ENCODE measurements at places on chromosomes 13 and 19.

GRCh38 chr19:52188822-52189734, 774 bp upstream of the PPP2R1A start:
- DNase-seq = no peak

- DNase-seq = no peak
Measured at GRCh38 chr13:111239764-111240670, 80.4 kb upstream of the TEX29 start.

DNA sequence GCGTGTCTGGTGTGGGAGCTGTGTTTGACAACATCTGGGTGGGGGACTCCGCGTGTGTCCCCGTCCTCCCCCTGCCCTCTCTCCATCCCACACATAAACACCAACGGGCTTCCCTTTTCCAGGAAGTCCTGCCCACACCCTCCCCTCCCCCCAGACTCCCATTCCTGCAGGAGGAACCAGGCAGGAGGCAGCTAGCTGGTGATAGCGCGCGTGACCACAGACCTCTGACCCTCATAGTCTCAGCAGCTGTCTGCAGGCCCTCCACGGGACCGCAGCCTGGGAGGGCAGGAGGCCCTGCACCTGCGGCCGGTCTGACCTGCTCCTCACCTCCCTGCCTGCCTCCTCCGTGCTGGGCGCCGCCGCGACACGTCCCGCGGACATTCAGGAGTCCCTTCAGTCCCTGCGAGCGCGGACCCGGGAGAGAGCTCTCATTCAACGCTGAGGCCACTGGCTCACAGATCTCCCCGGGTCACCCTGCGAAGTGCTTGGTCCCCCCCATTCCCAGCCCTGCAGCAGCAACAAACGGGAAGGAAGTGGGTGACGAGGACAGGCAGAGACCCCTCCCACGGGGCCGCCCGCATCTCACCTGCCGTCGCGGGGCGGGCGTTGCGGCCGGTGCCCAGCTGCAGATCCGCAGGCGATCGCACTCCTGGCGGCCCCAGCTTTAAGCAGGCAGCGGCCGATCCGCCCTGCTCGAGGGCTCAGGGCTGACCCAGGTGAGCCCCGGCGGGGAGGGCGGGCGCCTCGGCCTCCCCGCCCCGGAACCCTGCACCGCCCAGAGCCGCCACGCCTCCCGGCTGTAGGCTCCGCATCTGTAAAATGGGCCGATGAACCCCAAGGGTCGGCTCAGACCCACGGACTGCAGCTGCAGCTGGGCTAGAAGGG, 1.1 kb upstream of the ACP5 start:
- DNase-seq = no peak

DNA sequence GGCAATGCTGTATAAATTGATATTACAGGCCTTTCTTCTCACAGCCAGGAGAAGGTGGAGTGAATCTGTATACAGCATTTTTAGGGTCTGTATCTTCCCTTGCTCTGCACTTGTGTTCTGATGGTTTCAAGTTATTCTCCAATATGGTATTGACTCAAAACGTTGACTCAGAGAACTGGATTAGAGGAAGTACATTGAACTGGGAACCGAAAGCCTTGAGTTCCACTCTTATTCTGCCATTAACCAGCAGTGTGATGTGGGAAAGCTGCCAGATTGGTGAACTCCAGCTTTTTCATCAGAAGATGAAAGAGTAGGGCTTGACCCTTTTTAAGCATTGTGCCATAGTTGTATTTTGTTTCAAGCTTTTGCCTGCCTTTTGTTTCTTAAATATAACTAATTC, 167.7 kb downstream of the SPRY2 start:
- peak; percentile 14 for DNase-seq

DNA sequence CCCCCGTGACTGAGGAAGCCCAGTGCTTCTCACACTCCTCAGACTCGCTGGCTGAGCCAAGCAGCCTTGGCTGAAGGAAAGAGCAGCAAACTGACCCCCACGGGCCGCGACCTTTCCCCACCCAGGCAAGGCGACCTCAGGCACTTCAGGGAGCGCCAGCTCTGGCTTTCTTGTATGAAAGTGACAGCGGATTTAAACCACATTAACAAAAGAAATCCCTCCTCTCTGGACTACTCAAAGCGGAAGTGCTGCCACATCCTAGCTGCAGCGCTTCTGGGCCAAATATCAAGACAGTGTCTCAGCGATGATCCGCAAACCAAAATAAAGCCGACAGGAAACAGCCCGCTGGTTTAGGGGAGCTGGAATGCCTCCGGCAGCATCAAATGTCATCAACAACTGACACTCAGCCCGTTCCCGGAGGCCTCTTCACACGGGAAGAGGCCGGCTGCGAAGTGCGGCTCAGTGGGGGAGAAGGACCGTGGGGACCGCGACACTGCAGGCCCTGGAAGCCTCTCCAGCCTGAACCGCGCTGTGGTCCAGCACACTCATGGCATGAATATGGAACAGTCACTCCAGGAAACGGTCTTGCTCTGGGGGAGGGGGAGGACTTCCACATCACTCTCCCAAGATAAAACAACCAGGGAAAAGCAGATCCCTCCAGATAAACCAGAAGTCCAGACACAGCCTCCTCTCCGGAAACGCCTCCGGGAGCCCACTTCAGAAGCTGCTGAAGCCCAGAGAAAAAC, 1.4 kb downstream of the RASA3 start:
- peak; percentile 89 for DNase-seq

- no peak for DNase-seq
Measured at GRCh38 chr13:36973621-36974295, 25.4 kb downstream of the ALG5 start.

DNA sequence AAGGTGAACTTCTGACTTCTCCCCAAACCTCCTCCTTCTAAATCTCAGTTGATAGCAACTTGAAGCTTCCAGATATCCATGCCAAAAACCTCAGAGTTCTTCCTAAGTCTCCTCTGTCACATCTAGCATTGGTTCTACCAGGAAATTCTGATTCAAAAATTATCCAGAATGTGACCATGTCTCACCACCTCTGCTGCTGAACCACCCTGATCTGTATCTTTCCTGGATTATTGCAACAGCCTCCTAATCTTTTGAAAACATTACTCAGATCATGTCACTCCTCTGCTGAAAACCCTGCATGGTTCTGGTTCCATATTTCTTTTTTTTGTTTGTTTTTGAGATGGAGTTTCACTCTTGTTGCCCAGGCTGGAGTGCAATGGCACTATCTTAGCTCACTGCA, 78.7 kb upstream of the TNFSF11 start:
- no peak for DNase-seq

- peak; percentile 54 for DNase-seq
Measured at GRCh38 chr19:43524922-43525835, 1.8 kb downstream of the ETHE1 start.

- DNase-seq = no peak
Measured at GRCh38 chr19:28794301-28794700, 418.6 kb downstream of the UQCRFS1 start.

DNA sequence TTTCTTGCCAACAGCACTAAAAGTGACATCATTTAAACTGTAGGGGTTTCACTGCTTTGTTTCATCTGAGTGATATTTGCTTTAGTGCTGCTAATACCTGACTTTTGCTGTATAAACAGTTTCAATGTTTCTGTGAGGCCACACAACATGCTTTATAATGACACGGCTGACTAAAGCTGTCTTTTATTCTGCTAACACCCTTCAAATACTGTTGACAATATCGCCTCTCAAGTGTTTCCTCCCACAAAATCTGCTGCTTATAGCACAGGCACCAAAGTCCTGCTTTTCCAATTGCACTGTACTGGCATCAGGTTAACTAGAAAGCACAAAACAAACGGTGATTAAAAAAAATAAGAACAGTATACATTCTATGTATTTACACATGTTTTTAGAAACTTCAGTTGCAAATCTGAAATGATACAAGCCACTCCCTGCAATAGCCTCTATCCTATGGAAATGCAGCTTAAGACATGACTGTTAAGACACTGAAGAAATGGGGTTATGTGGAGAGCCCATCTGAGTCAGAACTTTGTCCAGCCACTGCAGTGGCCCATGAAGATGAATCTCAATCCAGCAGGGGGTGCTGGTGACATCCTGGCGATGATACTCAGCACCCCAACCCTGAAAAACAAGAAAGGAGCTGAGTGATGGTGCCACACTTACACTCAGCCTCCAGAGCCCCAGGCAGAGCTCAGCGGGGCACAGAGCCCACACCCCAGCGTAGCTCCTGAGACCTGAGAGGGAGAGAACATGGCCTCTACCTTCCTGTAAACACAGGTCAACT, 29.4 kb downstream of the RFXAP start:
- peak; percentile 9 for DNase-seq

All from astrocyte of the hippocampus (primary cell).